ENCODE measurements at places on chromosomes 3 and 15. TPM values are rescaled to one million over a fixed set of nuclear protein-coding genes. Genes with fewer than 3 reads are reported as not detected.
A peak's percentile ranks its signal among the peaks of the same experiment; 100 is the strongest.

DNA sequence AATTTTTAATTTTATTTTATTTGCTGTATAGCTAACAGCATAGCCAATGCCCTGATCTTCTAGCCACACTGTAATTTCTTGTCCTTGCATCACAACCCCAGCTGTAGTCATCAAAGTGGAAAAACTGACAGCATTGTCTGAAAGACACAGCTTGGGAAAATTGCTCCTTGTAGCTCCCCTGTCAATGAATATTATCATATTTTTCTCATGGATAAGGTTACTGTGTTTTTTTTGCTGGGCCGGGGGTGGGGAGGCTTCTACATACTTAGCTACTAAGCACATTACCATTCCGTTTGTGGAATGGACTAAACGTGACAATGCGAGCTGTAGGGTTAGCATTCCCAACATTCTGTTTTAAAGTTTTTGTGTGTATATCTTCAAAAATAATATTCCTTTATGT lies 381.3 kb downstream of the TIGIT start:
- DNase-seq: no peak

The FANCD2 gene
- total RNA-seq: 8.2 TPM

DNA sequence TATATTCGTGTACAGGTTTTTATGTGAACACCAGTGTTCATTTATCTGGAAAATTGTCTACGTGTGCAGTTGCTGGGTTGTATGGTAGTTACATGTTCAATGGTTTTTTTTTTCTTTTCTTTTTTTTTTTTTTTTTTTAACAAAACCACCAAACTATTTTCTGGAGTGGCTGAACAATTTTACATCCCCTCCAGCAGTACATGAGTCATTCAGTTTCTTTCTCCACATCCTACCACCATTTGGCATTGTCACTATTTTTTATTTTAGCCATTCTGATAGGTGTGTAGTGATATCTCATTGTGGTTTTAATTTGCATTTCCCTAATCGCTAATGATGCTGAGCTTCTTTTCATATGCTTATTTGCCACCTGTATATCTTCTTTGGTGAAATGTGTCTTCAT lies 256.3 kb upstream of the EOMES start:
- no peak for DNase-seq

GRCh38 chr3:185215873-185216606 lies 37.8 kb downstream of the EHHADH start:
- DNase-seq: no peak

GRCh38 chr15:100890051-100890720 lies 10.6 kb downstream of the ALDH1A3 start:
- DNase-seq: no peak

DNA sequence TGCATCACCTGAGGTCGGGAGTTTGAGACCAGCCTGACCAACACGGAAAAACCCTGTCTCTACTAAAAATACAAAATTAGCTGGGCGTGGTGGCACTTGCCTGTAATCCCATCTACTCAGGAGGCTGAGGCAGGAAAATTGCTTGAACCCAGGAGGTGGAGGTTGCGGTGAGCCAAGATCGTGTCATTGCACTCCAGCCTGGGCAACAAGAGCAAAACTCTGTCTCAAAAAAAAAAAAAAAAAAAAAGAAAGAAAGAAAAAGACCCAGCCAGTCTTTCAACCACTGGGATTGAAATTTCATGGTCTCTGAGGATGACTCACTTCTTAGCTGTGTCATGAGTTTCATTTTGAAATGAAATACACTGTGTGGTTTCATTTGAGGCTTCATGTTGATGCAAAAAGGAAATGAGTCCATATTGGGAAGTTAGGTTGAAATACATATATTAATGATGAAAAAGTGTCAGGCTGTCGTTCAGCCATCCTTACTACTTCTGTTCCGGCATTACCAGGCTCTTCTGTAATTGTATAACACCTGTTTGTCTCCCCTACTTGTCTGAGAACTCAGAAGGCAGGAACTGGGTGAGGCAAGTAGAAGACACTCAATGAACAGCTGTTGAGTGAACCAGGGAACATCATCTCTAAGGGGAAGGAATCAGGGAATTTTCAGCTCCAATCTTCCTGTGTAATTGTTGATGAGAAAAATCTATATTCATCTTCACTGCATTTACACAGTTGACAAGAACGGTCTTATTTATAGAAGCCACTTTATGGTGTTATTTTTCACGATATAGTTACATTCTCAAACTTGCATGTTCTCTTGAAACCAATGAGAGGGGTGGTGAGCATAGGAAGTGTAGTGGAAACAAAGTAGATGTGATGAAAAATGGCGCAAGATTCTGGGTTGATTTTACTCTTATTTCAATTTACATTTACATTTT lies 87.4 kb downstream of the NFKBIZ start:
- DNase-seq: peak; percentile 55

- DNase-seq: no peak
These were observed 24.5 kb upstream of the BFSP2 start for GRCh38 chr3:133375403-133375745.

DNA sequence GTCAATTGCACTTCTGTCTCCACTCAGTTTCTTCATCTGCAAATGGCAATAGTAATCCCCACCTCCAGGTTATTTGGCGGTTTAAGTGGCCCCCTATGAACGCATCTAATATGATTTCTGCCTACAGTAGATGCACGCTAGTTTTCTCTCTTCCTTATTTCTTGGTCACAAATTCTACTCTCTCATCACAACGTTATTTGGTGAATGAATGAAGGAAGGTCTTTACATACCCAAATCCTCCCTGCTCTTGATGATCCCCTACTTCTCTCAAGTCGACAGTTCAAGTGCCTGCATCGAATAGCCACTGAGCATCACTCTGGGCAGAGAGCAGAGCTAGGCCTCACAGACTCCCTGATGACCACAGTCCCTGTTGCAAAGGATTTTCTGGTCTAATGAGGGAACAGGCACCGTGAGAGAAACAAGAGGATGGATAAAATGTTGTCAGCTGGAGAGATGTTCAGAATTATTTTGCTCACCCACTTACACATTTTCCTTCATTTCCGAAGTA lies 181.2 kb upstream of the SMAD3 start:
- no peak for DNase-seq

The IVD gene
- 30.5 TPM for total RNA-seq

- no peak for DNase-seq
These were observed 60.8 kb downstream of the GREM1 start for GRCh38 chr15:32778391-32779176.

DNA sequence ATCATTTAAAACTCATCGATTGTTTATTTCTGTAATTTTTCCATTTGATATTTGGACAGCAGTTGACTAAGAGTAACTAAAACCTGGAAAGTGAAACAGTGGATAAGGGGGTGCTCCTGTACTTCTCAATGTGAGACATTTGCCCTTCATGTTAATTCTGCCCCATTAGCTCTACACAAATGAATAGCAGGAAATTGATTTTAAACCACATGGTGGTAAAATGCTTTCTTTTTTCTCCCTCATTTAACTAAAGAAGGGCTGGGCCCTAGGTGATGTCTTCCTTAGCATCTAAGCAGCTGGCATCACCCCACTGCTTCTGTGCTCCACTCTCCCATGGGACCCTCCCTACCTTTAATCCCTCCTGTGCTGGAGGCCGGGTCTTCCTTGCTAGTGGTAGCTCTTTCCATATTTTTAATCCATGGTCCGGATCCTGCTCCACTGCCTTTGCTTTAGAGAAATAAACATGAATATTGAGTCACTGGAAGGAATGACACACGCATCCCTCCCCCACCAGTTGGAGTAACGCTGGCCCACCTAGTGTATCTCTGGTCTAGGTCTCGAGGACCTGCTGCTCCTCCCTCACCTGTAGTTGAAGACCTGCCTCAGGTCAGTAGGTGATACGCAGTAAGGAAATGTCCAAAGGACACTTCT lies 30.2 kb upstream of the LAMP3 start:
- DNase-seq: no peak

DNA sequence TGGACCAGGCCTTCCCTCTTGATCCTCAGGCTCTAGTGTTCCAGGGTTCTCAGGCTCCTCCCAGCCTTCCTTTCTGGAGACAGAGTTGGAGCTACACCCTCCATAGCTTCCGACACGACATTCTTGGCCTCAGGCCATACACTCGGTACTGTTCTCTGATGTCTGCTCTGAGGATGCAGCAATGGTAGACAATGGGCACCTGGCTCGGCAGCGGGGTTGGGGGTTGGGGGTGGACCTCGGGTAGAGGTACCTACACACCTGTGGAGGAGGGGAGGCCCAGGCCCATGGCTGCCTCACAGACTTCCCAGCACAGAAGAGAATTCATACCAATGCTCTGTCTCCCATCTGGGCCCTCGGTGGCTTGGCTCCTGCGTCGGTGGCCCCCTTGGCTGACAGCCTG lies 21.4 kb downstream of the CCDC13 start:
- DNase-seq: peak; percentile 32

- peak; percentile 41 for DNase-seq
These were observed 14.1 kb downstream of the WDR53 start for GRCh38 chr3:196554205-196554604.

DNA sequence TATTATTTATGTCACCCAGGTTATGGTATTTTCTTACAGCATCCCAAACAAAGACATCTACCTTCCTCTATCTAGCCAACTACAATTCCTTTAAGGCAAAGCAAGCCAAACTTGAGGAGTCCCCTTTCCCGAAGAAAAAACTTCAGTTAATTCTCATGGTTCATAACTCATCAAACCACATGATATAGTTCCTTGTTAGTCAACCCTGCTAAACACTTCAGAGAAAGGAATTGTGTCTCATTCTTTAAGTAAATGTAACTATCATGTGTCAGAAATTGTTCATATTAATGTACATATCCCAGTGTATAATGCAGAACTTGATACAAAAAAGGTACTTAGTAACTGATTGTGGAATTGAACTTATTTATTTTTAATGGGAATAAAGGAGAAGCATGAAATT lies 44.4 kb downstream of the ST3GAL6 start:
- DNase-seq: no peak

DNA sequence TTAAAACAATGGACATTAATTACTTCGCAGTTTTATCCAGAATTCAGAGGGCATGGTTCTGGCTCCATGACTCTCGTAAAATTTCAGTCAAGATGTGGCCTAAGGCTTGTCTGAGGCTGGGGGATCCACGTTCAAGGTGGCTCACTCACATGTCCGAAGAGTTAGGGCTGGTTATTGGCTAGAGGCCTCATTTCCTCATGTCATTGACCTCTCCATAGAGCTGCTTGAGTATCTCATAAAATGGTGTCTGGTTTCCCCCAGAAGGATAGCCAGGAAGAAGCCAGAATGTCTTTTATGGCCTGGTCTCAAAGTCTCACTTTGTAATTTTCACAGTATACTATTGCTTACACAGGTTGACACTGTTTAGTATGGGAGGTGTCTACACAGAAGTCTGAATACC lies 67.3 kb upstream of the DCBLD2 start:
- DNase-seq: no peak

The COPS2 gene
- total RNA-seq: 70.4 TPM

All from muscle of leg (tissue), 16 donors.